Activated CD4-positive, alpha-beta memory T cell treated with anti-CD3 and anti-CD28 coated beads for 36 hours (primary cell): ENCODE measurements at places on chromosomes 12 and 14. TPM values are rescaled to one million over a fixed set of nuclear protein-coding genes. Genes with fewer than 3 reads are reported as not detected.

DNA sequence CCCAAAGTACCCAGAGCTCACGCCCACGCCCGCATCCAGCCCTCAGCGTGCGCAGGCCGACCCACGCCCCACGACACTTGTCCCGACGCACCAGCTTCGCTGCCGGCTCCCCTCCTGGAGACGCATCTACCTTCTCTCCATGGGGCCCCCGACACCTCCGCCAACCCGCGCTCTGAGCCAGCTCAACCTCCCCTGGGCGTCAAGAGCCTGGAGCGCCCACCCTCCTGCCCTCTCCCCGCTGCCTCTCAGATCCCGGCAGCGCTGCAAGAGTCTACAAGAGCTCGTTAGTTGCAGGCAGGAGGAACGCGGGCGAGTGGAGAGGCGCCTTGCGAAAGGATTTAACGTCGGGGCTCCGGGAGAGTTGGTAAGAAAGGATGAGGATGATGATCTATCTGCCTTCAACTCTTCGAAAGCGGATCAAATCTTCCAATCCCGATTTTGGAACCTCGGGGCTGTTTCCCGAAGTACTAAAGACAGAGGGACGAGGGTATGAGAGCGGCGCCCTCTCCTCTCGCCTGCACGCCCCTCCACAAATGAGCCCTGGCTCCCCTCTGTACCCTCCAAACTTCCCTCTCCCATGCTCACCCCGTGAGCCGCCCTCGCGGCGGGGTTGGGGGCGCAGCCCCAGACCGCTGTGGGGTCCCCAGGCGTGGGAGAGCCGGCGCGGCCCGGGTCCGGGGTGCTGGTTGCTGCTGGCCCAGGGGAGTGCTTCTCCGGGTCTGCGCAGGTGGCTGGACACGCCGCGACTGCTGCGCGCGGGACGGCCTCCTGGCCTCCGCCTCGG, 979 bp downstream of the LTBP2 start:
- H3K4me1 ChIP-seq: peaks cover 30% of the 10 kb centered on the region
- peaks cover 14% of the 10 kb centered on the region for H3K27me3 ChIP-seq
- no peak for DNase-seq
- H3K36me3 ChIP-seq: no peaks in the 10 kb centered on the region
- H3K27ac ChIP-seq: no peak overlapping the region

LRP1-AS gene
- not detected for total RNA-seq

DNA sequence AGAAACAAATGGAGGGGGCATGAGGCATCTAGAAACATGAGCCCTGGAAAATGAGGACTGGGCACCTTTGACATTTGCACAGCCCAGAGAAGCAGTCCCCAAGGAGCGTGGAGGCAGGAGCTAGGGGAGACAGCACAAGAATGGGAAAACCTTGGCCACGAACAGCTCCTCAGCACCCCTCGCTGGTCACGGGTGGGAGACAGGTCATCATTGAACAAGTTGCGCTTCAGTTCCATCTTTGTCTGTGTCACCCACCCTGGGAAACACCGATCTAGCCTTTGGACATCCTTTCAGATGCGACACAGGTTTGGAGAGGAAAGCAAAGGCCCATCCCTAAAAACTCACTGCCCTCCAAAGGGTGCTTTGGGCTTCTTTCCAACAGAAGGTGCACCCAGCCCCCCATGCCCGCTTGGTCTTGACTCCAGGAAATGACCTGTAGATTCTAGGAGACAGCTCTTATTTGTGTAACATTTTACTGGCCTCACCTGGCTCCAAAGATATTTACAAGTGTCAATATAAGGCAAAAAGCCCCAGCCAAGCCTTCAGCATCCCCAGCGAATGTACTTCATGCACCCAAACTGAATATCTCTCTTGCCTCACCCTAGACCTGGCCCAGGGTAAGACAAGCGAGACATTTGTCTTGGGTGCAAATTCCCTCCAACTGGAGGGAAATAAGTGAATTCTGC, 28.8 kb upstream of the CLMN start:
- no peak overlapping the region for H3K4me3 ChIP-seq
- H3K27me3 ChIP-seq: peaks cover 19% of the 10 kb centered on the region
- H3K4me1 ChIP-seq: no peaks in the 10 kb centered on the region

IL26 gene
- 2.1 TPM for total RNA-seq

DNA sequence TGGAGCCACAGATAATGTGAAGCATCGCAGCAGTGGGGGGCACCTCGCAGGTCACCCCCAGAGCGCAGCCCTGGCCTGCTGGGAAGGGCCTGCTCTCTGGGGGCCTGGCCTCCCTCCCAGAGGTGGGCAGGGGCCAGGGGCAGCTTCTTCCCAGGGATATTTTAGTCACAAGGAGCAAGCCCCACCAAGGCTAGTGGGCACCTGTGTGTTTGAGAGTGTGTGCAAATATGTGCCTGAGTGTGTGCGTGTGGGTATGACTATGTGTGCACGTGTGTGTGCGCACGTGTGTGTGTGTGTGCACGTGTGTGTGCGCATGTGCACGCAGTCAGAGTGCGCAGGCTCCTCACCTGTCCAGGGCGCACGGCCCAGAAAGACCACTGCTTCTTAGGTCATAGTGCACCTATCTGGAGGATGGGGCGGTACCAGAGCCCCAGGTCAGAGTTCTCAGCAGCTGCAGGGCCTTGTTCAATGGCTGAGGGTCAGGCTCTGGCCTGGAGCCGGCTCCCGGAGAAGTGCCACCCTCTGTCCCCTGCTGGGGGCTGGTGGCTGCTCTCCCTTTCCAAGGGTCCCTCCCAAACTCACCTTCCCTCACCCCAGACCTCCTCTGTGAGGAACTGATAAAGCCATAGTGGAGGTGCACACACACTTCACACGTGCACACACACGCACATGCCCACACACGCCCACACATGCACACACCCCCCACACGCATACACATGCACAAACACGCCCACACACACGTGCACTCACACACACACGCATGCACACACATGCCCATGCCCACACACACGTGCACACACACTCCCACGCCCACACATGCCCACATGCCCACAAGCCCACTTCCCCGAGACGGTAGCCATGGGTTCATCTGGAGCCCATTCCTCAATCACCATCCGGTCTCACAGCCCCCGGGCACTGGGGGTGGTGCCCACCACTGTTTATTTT, 128.5 kb downstream of the KIF26A start:
- H3K27me3 ChIP-seq: peaks cover 3% of the 10 kb centered on the region
- H3K4me1 ChIP-seq: no peaks in the 10 kb centered on the region
- no peak overlapping the region for H3K27ac ChIP-seq
- no peaks in the 10 kb centered on the region for H3K36me3 ChIP-seq

ARG2 gene
- 6.8 TPM for total RNA-seq

GRCh38 chr14:76576047-76576741, 185.1 kb upstream of the VASH1 start:
- H3K27ac ChIP-seq: no peak overlapping the region

GRCh38 chr14:22573804-22574203, 15.2 kb downstream of the DAD1 start:
- no peak overlapping the region for H3K27ac ChIP-seq
- no peak for DNase-seq
- H3K36me3 ChIP-seq: peaks cover 57% of the 10 kb centered on the region
- no peaks in the 10 kb centered on the region for H3K27me3 ChIP-seq

PLA2G1B gene
- total RNA-seq: not detected

DNA sequence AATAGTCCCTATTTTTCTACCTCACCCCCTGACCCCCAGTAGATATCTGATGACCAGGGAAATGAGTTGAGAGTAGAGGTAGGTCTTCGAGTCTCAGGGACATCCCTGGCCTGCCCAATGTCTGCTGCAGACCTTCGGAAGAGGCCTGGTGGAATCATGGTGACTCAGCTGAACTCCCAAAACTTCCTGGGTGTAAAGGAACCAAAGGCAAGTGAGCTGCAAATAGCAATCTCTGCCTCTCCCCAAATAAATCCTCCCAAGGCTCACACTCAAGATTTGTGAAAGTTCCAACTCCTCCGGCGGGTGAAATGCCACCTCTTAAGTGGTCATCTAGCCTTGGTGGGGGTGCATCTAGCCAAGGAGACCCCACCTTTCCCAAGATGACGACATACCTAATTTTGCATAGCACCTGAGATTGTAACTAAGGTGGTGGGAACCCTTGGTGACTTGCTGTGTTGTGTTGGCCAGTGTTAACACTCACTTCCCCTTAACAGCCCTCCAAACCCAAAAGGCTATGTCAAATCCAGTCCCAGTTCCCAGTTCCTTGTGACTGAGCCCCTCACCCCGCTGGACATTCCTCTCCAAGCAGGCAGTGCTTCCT, 6.3 kb downstream of the ZFP36L1 start:
- no peaks in the 10 kb centered on the region for H3K27me3 ChIP-seq
- peak overlapping the region; percentile 86 for H3K27ac ChIP-seq
- H3K4me1 ChIP-seq: peaks cover 72% of the 10 kb centered on the region
- H3K36me3 ChIP-seq: peaks cover 51% of the 10 kb centered on the region
- peak overlapping the region; percentile 57 for H3K4me3 ChIP-seq

RABGGTA gene
- 39.5 TPM for total RNA-seq

DNA sequence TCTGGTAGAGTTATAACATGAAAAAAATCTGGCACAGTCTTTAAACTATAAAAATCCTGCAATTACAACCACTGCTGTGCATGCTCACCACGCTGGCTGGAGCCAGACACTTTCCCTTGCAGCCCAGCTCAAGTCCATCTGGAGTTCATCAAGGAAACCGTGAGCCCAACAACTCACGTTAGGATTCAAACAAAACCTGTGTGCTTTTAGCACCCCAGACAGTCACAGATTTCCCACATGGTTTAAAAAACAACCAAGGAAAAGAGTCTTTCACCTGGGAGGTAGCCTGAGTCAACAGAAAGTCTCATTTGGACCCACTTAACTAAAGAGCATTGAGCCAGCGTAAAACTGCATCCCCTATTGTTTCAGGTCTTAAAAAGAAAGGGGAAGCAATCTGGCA, 4.7 kb downstream of the LRIG3 start:
- H3K27me3 ChIP-seq: peaks cover 23% of the 10 kb centered on the region
- H3K27ac ChIP-seq: no peak overlapping the region
- H3K36me3 ChIP-seq: no peaks in the 10 kb centered on the region
- peaks cover 6% of the 10 kb centered on the region for H3K4me1 ChIP-seq
- no peak overlapping the region for H3K4me3 ChIP-seq
- DNase-seq: no peak

B4GALNT3 gene
- 1.2 TPM for total RNA-seq

SIX6 gene
- total RNA-seq: not detected

DNA sequence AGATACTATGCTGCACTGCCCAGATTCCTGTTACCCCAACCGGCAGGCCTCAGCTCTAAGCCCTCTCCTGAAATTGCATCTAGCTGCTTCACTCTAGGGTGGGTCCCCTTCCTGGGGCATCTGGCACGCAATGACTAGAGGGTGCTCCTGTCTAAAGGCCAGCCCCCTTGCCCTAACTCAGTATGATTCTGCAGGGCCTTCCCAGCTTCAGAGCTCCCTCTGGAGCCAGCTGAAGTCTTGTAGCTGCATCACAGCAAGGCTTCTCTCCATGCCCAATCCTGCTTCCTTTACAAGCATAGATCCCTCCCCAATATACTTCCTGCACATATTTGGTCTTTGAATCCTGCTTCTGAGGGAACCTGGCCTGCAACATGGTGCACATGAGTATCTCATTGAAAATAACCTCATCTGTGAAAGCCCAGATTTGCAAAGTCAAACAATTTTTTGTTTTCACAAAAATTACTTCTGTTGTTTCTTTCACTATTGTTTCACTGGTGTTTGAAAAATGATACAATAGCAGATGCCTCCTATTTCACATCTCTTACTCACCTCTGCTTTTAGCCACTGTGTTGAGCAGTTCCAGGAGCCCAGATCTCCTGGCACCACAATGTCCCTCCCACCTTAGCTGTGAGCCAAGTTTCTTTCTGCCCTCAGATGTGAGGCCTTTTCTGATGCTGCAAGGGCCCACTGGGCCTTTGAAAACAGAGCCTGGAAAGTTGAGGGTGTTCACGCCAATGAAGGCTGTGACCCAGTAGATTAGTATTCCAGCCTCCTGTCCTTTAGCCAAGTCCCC, 169.5 kb upstream of the EGLN3 start:
- peaks cover 9% of the 10 kb centered on the region for H3K27me3 ChIP-seq
- no peak for DNase-seq
- no peak overlapping the region for H3K27ac ChIP-seq
- H3K36me3 ChIP-seq: peaks cover 5% of the 10 kb centered on the region
- no peak overlapping the region for H3K4me3 ChIP-seq
- peaks cover 8% of the 10 kb centered on the region for H3K4me1 ChIP-seq

- no peak overlapping the region for H3K4me3 ChIP-seq
- no peaks in the 10 kb centered on the region for H3K36me3 ChIP-seq
Observed at GRCh38 chr14:51735851-51736250, 84.1 kb downstream of the FRMD6 start.

DNA sequence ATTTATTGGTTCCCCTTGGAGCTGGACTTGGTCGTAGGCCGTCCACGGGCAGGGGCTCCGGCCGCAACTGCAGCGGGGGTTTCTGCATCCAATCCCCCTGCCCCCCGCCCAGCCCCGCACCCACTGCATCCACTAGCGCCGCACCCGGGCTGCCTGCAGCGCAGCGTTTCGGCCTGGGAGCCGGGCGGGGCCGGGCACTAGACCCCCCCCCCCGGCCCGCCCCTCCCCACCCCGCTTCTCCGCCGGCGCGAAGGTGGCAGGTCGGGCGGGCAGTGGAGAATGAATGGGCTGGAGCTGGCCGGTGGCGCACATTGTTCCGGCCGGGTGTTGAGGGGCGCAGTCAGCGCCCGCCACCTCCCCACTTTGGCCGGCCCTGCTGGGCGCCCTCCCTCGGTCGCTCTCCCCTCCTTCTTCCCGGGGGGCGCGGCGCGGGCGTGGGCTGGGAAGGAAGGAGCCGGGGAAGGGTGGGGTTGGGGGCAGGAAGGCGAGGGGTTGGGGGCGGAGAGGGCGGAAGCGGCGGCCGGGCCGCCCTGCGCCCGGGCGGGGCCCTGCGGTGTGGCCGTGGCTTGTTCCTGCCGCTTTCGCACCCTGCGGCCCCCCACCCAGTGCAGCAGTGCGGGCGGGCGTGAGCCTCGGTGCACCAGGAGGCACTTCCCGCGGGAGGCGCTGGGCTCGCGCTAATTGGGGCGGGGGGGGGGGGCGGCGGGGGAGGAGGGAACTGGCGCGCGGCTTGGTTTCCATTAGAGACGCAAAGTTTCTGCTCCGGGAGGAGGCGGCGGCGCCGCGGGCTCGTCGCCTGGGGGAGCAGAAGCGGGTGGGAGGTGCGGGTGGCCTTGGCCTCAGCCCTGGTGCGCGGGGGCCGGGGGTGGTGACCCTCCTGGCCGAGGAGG, 841 bp downstream of the CALM1 start:
- peaks cover 37% of the 10 kb centered on the region for H3K4me1 ChIP-seq
- peak overlapping the region; percentile 99 for H3K27ac ChIP-seq
- H3K4me3 ChIP-seq: peak overlapping the region; percentile 97
- peak; percentile 79 for DNase-seq
- H3K36me3 ChIP-seq: peaks cover 44% of the 10 kb centered on the region

LRCOL1 gene
- total RNA-seq: not detected

KRT75 gene
- not detected for total RNA-seq

RAB2B gene
- 21.2 TPM for total RNA-seq

DNA sequence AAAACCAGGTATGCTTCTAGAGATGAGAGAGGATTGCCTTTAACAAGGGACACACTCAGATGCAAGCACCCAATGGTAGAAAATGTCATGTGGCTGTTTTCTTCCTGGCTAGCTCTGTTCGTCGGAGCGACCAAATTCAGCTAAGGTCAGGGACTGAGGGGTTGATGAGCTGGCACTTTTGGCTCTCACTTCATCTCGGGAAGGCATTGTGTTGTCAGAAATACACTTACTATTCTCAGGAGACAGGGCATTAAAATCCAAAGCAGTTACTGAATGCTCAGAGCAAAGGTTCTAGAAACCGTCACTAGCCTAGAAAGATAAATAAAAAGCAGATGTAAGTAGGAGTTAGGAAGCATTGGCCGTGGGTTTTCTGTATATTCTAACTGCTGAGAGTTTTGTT, 275.7 kb upstream of the SSTR1 start:
- no peaks in the 10 kb centered on the region for H3K36me3 ChIP-seq
- H3K4me3 ChIP-seq: no peak overlapping the region
- no peak for DNase-seq
- no peaks in the 10 kb centered on the region for H3K4me1 ChIP-seq
- H3K27me3 ChIP-seq: no peaks in the 10 kb centered on the region
